CD4-positive, alpha-beta T cell treated with Interferon alpha-2 for 1 hour (primary cell): ENCODE measurements at places on chromosomes 3 and 15.

GRCh38 chr3:123286308-123287023 is 84.7 kb downstream of the SEC22A start:
- DNase-seq = no peak

GRCh38 chr3:141332416-141332815 is 35.9 kb upstream of the ZBTB38 start:
- DNase-seq = no peak

DNA sequence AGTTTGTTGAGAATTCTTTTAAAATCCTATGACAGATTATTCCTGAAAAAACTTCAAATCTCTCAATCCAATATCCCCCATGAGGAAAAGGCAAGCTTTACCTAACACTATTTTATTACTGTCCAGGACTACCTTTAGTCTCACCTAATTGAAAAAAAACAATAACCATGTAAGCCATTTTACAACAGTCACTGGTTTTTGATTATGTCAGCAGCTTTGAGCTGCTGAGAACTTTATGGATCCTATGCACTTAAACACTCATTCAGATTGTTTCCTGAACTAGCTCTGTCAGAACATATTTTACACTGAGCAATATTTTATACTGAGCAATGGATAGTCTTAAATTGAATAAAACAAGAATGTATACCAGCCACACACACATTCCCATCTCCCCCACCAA is 79.9 kb downstream of the ZBBX start:
- no peak for DNase-seq

- no peak for DNase-seq
These were observed 31.8 kb upstream of the FEZF2 start for GRCh38 chr3:62405135-62405534.

GRCh38 chr15:77497110-77497737 is 76.5 kb downstream of the HMG20A start:
- DNase-seq = no peak

DNA sequence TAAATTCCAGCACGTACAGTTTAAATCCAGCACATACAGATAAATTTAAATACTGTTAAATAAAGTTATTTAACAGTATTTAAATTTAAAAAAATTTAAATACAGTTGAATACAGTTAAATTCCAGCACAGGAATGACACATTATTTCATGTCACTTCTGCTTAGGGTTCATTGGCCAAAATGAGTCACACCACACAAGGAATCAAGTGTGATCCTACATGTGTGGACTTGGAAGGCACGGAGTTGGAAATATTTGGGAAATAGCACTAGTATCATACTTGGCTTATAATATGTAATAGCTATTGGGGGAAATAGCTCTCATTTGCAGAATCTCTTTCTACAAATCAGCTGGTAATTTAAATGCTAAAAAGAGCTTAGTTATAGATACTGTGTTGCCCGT is 10.6 kb downstream of the RAB7A start:
- DNase-seq = no peak
